WTC11 (cell line): ENCODE measurements at places on chromosomes 7 and 10.
A peak's percentile ranks its signal among the peaks of the same experiment; 100 is the strongest.

GRCh38 chr7:6443372-6443941 is 4.3 kb downstream of the DAGLB start:
- no peak for DNase-seq

DNA sequence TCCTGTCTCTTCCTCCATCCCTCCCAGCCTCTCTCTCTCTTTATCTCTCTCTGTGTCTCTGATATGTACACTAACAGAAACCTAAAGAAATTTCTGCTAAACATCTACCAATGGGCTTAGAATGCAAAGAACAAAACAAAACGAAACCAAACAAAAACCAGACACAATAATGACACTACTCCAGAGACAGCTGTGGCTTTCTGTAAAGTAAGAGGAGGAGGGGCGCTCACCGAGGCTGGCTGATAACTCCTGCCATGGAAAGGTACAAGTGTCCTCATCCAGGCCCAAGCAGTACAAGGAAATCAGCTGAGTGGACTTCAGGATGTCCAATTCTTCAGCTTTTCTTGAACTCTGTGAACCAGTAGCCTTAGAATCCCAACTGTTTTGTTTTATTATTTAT is 70.4 kb upstream of the FZD8 start:
- DNase-seq, result no peak

- DNase-seq, result no peak
Observed at GRCh38 chr7:12328888-12329770, 74.5 kb downstream of the VWDE start.

GRCh38 chr7:131329176-131329570 is 1.5 kb downstream of the MKLN1 start:
- no peak for DNase-seq

DNA sequence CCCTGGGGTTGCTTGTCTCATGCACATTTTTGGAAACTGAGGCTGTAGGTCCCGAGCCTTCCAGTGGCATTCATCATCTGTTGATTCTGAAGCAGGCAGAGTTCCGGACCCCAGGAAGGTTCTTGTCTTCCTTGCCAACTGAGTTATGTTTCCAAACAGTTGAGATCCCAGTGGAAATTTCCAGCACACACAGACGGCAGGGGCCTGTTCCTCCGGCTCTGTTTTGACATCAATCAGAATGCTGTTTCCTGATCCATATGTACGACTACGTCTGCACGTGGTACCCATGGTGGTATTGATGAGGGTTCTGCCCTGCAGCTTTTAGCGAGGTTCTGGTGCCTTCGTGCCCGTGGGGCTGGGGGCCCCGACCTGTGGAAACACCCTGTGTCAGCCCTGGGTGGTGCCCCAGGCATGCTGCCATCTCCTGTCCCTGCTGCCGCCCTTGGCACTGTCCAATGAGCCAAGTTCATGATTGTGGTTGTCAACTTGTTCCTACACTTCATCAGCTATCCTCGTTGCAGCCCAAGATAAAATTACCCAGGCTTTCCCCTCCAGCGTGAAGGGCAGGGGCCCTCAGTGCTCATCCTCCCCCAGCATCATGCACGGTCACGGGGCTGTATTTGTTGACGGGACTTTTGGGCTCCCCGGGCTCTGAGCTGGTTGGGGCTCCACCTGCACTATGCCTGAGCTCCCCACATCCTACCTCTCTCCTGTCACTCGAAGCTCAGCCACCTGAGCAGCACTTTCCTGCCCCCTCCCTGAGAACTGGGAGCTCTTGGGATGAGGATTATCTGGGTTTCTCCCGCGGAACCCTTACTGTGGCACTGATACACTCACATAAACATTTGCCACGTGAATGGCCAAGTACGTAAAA is 7.8 kb upstream of the DPYSL4 start:
- no peak for DNase-seq

- no peak for DNase-seq
Observed at GRCh38 chr7:29488977-29489376, 74.7 kb upstream of the PRR15 start.

GRCh38 chr7:112421666-112422486 is 28.4 kb upstream of the IFRD1 start:
- DNase-seq, result no peak

GRCh38 chr7:101650579-101651081 is 21.5 kb upstream of the MYL10 start:
- no peak for DNase-seq

GRCh38 chr10:122503012-122503411 is 41.7 kb downstream of the HTRA1 start:
- DNase-seq, result no peak

- no peak for DNase-seq
Observed at GRCh38 chr10:91672021-91672608, 39.2 kb upstream of the PPP1R3C start.

- DNase-seq, result no peak
Observed at GRCh38 chr10:11227103-11227502, 209.4 kb downstream of the CELF2 start.

- no peak for DNase-seq
Observed at GRCh38 chr7:149216402-149216801, 21.1 kb downstream of the ZNF282 start.

DNA sequence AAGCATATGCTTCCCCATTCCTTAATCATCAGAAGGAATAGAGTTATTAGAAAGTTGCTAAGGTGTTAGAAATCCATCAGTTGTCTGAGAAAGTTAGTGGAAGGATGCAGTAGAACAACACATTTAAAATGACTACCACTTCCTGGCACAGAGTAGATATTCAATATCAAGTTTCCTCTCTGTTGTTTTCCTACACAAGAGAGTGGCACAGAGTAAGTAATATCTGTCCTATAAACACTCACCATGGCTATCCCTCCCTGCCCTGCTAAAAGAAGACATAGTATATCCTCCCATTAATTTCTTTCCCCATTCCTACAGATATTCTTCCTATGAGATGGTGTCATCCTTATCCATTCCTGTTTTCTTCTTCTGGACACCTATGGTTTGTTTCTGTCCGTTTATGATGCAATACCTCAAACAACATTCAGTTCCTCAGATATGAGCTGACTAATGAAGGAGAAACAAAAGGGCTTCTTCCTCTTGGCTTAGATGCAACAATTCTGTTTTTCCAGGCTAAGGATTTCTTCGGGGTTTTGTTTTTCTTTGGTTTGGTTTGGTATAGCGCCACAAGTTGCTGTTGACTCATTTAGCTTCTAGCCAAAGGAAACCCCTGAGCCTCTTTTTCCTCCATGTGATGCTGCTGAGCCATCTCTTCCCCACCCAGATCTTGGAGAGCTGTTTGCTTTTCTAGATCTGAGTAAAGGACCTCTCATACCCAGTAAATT is 32.9 kb upstream of the BPGM start:
- no peak for DNase-seq

- no peak for DNase-seq
Observed at GRCh38 chr10:118958984-118959925, 70.3 kb upstream of the NANOS1 start.

DNA sequence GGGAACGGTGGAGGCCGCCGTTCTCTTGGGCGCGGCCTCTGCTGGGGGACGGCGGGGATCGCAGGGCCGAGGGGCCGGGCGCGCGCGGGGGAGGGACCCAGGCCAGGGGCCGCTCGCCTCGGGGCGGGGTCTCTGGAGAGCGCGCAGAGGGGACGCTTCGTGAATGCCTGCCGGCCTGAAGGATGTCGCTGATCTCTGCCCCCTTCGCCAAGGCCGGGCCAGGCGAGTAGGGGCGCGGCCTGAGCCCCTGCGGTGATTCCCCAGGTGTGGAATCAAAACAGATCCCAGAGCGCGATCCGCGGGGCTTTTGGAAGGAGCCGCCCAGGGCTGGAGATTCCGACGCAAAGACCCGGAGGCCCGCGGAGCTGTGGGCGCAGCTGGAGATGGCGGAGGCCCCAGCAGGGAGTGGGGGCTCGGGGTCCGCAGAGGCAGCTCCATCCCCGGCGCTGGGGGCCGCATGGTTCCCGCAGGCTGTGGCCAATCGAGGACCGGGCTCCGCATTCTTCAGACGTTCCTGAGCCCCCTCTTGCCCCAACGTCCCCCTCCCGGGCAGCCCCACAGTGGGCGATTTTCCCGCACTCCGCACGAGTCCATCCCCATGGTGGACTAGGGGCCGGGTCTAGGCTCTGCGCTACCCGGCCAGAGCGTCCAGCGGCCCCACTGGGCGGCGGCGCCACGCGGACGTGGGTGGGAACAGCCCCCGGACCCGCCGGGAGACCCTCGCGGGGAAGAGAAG is 166.0 kb downstream of the ACTR3B start:
- peak; percentile 76 for DNase-seq

GRCh38 chr7:5063698-5064097 is 18.0 kb downstream of the RBAK start:
- no peak for DNase-seq

DNA sequence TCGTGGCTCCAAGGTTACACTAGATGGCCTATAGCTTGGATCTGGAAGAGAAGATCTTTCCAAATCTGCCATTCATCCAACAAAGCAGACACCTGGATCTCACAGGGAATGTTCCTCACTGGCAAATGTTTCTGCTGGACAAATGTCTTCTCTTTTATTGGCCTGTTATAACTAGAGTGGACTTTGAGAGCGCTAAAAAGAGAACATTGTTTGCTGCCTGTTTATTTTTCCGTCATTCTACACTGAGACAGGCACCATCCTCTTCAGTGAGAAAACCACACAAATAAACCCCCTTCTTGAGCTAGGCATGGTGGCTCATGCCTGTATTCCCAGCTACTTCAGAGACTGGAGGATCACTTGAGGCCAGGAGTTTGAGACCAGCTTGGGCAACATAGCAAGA is 206.9 kb downstream of the CREB5 start:
- no peak for DNase-seq

DNA sequence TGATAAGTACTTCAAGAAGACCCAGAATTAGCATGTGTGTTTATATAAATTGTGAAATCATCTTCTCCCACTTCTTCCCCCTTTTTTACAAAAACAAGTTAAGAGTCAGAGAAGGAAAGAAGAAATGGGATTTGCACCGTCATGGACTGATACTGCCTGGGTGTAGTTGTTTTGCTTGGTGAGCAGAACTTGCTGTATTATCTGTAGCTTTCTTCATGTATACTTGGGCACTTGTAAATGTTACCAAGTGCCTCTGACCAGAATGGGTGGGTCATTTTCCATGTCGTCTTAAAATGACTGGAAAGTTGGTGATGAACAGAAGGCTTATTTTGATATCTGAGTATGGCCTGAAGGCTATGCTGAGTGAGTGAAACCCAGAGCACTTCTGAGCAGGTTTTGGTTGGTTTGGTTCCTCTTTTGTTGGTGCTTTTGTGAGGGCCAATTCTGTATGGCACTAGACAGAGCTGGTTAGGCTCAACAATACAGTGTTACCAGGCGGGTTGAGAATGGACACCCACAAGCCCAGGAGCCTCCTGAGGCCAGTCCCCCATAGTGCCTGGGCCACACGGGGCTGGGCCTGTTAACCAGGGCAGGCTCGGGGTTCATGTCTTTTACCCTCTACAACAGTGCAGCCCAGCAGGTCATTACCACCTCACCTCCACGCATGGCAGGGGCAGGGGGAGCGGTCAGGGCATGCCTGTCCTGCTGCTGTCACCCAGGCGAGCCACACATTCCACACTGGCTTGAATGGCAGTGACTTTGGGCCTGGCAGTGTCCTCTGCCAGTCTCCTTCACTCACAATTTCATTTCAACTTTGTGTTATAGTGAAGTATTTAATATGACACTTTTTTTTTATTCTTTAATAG is 115.1 kb downstream of the CCNY start:
- DNase-seq, result no peak

GRCh38 chr7:80883154-80884025 is 35.5 kb downstream of the SEMA3C start:
- no peak for DNase-seq

DNA sequence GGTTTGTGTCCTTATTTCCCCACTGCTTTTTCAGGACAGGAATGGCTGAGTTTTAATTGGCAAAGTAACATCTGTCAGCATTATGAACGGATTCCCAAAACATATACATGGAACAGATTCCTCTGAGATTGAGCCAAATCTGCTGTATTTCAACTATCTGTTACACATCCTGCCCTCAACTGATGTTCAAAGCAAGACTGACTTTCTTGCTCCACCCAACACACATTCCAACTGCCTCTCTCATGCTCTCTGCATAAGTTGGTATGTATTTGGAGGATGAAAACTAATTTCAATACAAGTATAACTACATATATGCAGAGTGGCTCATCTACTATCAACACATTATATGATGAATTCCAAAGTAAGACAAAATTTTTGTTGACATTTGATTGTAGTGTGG is 342.2 kb downstream of the GATA3 start:
- no peak for DNase-seq

DNA sequence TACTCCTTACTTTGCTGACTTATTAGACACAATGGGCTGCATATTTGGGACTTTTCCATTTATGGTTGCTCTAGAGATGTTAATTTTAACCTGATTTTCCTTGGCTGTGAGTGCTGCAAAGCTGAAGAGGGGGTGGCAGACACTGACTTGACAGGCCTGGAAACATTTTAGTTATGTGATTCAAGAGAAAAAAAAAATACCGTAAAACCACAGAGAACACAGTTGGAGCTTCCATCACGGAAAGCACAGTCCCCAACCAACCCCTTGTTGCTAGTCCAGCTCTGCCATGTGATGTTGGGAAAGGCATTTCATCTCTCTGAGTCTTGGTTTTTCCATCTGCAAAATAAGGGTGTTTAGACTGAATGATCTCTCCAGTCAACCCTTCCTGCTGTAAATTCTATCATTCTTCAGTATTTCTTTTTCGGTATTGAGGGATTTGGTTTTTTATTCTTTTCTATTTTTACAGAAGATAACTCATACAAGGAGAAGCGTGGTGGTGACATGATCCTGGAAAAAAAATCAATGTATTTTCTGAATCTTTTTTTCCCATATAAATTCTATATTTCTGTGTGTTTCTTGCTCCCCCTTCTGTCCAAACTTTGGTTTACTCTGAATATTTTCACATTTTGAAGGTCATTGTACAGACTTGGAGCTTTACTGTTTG is 246.1 kb downstream of the REEP3 start:
- DNase-seq, result no peak

GRCh38 chr7:17521437-17521836 is 223.0 kb downstream of the AHR start:
- no peak for DNase-seq

DNA sequence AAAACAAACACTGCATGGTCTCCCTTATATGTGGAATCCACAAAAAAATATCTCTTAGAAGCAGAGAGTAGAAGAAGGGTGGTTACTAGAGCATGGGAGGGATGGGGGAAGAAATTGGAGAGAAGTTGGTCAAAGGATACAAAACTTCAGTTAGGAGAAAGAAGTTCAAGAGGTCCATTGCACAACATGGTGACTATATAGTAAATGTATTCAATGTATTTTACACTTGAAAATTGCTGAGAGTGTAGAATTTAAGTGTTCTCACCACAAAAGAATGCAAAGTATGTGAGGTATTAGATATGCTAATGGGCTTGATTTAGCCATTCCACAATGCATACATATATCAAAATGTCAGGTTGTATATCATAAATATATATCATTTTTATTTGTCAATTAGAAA is 232.0 kb upstream of the CELF2 start:
- DNase-seq, result no peak

GRCh38 chr7:557558-557881 is 37.9 kb upstream of the PDGFA start:
- no peak for DNase-seq
